ENCODE measurements at places on chromosomes 11 and 22. TPM values are rescaled to one million over a fixed set of nuclear protein-coding genes. Genes with fewer than 3 reads are reported as not detected.
A peak's percentile ranks its signal among the peaks of the same experiment; 100 is the strongest.

- no peaks in the 10 kb centered on the region for H3K27me3 ChIP-seq
- H3K4me3 ChIP-seq: no peak overlapping the region
- H3K4me1 ChIP-seq: peaks cover 9% of the 10 kb centered on the region
- peaks cover 23% of the 10 kb centered on the region for H3K36me3 ChIP-seq
- H3K27ac ChIP-seq: no peak overlapping the region
- DNase-seq: no peak
Measured at GRCh38 chr22:45418056-45418769, 4.7 kb downstream of the RIBC2 start.

DNA sequence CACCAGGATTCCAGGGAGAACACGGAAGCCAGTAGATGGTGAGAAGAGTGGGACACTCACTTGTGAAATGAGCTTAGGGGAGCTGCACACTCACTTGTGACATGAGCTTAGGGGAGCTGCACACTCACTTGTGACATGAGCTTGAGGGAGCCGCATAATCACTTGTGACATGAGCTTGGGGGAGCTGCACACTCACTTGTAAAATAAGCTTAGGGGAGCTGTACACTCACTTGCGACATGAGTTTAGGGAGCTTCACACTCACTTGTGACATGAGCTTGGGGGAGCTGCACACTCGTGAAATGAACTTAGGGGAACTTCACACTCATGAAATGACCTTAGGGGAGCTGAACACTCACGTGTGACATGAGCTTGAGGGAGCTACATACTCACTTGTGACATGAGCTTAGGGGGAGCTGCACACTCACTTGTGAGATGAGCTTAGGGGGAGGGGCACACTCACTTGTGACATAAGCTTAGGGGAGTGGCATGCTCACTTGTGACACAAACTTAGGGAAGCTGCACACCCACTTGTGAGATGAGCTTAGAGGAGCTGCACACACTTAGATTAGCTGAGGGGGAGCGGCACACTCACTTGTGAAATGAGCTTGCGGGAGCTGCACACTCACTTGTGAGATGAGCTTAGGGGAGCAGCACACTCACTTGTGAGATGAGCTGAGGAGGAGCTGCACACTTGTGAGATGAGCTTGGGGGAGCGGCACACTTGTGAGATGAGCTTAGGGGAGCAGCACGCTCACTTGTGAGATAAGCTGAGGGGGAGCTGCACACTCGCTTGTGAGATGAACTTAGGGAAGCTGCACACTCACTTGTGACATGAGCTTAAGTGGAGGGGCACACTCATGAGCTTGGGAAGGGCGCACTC lies 59.0 kb downstream of the NCAPD3 start:
- no peaks in the 10 kb centered on the region for H3K4me1 ChIP-seq
- H3K27ac ChIP-seq: no peak overlapping the region
- DNase-seq: no peak
- no peak overlapping the region for H3K4me3 ChIP-seq

Gene SCGB1C1
- total RNA-seq: not detected

GRCh38 chr22:44147008-44147645 lies 33.6 kb upstream of the PARVG start:
- H3K4me1 ChIP-seq: no peaks in the 10 kb centered on the region
- peaks cover 2% of the 10 kb centered on the region for H3K27me3 ChIP-seq
- no peak for DNase-seq
- no peak overlapping the region for H3K27ac ChIP-seq

- H3K4me3 ChIP-seq: no peak overlapping the region
- H3K27ac ChIP-seq: no peak overlapping the region
- peaks cover 6% of the 10 kb centered on the region for H3K27me3 ChIP-seq
- H3K36me3 ChIP-seq: no peaks in the 10 kb centered on the region
Measured at GRCh38 chr11:121961321-121961801, 154.7 kb downstream of the BLID start.

DNA sequence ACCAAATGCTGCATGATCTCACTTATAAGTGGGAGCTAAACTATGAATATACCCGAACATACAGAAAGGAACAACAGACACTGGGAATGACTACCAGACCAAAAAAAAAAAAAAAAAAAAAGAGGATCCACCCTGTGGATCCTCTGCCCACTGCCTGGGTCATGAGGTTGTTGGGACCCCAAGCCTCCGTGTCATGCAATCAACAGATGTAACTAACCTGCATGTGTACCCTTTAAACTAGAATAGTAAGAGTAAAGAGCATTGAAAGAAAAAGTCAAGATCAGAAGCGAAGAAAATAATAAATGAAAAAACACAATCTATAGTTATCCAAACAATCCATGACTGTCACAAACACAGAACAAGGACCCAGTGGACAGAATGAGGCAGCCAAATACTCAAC lies 109.5 kb upstream of the TOP3B start:
- no peak for DNase-seq
- peaks cover 9% of the 10 kb centered on the region for H3K4me1 ChIP-seq
- no peak overlapping the region for H3K27ac ChIP-seq
- no peaks in the 10 kb centered on the region for H3K36me3 ChIP-seq
- peaks cover 29% of the 10 kb centered on the region for H3K27me3 ChIP-seq

DNA sequence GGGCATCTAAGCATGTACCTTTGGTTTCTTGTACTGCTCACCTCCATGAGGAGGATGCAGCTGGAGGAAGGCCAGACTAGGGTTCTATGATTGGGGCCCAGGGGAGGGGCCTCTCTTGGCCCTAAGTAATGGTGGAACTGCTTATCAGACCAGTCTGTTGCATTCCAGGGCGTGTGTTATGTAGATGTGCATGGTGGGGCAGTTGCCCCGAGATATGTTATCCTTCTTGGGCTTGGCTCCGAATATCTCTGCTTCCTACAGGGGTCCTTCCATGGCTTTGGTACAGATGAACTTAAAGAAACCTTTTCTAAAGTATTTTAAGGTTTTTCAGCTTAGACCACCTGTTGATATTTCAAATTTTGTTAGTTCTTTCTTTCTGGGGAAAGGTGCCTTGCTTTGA lies 126.0 kb downstream of the SWAP70 start:
- DNase-seq: no peak
- H3K36me3 ChIP-seq: peaks cover 6% of the 10 kb centered on the region
- H3K27me3 ChIP-seq: no peaks in the 10 kb centered on the region
- no peak overlapping the region for H3K27ac ChIP-seq
- H3K4me1 ChIP-seq: no peaks in the 10 kb centered on the region

- no peak overlapping the region for H3K27ac ChIP-seq
- peak overlapping the region; percentile 78 for H3K4me3 ChIP-seq
- DNase-seq: no peak
- H3K27me3 ChIP-seq: no peaks in the 10 kb centered on the region
- H3K36me3 ChIP-seq: peaks cover 5% of the 10 kb centered on the region
- H3K4me1 ChIP-seq: peaks cover 25% of the 10 kb centered on the region
Measured at GRCh38 chr22:43185860-43186261, 1.1 kb downstream of the TTLL12 start.

Gene MISFA
- 1.0 TPM for total RNA-seq

DNA sequence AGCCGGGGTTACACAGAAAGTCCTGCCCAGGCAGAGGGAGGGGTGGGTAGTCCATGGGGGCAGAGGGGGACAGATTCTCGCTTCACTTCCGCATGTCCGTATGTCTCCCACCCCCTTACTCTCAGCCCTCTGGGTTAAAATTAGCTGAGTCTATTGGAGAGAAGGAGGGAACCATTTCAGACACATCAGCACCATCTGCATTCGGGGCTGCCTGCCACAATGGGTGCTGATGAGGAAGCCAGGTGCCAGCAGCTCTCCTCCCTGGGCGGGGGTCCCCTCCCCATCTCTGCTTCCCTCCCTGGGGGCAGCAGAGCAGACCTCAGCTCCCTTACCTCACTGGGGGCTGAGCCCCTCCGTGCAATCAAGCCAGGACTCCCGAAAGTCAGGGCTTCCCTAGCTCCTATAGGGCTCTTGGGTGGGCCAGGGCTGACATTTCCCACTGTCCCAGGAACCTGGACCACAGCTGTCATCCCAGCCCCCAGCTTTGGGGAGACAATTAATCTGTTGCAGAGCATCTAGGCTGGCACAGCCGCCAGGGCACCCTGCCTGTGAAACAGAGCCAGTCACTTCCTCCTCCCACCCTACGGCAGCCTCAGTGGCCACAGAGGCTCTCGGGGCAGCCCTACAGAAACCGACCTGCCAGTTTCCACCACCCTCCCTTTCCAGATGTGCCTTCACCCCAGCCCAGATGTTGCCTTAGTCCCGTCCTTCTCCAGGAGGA lies 67.3 kb downstream of the PDE2A start:
- H3K27me3 ChIP-seq: peaks cover 7% of the 10 kb centered on the region
- no peaks in the 10 kb centered on the region for H3K4me1 ChIP-seq
- no peak overlapping the region for H3K27ac ChIP-seq
- H3K36me3 ChIP-seq: no peaks in the 10 kb centered on the region
- no peak overlapping the region for H3K4me3 ChIP-seq
- DNase-seq: no peak

DNA sequence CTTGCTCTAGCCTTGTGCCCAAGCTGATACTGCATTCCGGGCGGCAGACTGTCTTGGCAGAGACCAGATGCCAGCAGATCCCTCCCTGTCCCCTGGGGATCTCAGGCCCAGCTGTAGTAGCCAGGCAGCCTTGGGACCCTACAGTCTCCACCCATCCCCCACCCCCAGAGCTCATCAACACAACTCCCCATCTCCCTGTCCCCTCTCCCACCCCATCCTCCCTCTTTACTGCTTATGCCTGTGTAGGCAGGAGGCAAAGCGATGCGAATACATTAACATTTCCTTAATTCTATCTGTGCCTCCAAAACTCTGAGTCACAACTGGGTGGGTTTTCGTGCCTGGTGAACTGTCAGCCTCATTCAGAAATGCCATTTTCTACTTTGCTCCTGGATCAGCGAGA lies 547.6 kb downstream of the BUD13 start:
- H3K27ac ChIP-seq: no peak overlapping the region
- DNase-seq: no peak
- H3K27me3 ChIP-seq: no peaks in the 10 kb centered on the region
- no peak overlapping the region for H3K4me3 ChIP-seq
- H3K4me1 ChIP-seq: no peaks in the 10 kb centered on the region

GRCh38 chr22:44455151-44455962 lies 42.7 kb downstream of the RTL6 start:
- no peaks in the 10 kb centered on the region for H3K27me3 ChIP-seq
- H3K36me3 ChIP-seq: no peaks in the 10 kb centered on the region
- H3K4me3 ChIP-seq: peak overlapping the region; percentile 27
- peak; percentile 57 for DNase-seq
- peak overlapping the region; percentile 80 for H3K27ac ChIP-seq

Gene SLC22A9
- total RNA-seq: not detected

All from activated naive CD4-positive, alpha-beta T cell treated with anti-CD3 and anti-CD28 coated beads for 36 hours (primary cell).